NCI-H1436 treated with DMSO at 0.1 percent for 48 hours (cell line): ENCODE measurements at places on chromosomes 3 and 15.

- no peak for DNase-seq
Measured at GRCh38 chr3:69612791-69613190, 126.5 kb upstream of the MITF start.

- DNase-seq, result no peak
Measured at GRCh38 chr15:99467853-99468464, 97.8 kb upstream of the MEF2A start.

GRCh38 chr3:11116336-11117059 is 37.8 kb upstream of the HRH1 start:
- no peak for DNase-seq

GRCh38 chr3:30982416-30983075 is 88.1 kb upstream of the GADL1 start:
- DNase-seq, result no peak

DNA sequence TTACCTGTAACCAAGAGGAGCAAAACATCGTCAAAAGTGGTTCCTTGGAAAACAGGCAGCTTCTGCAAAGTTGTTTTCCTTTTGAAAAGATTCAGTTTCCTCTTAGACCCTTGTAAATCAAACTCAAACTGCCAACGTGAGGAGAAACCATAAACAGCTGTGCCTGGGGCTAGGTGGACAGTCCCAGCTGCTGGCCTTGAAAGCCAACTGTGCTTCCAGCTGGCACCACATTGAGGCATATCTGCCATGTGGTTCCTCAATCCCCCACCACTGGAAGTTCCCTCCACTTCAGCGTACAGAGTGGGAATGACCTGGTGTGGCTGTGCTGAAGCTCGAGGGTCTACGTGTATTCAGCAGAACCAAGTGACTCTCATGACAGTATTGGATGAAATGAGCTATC is 40.9 kb downstream of the HRH1 start:
- DNase-seq, result no peak

DNA sequence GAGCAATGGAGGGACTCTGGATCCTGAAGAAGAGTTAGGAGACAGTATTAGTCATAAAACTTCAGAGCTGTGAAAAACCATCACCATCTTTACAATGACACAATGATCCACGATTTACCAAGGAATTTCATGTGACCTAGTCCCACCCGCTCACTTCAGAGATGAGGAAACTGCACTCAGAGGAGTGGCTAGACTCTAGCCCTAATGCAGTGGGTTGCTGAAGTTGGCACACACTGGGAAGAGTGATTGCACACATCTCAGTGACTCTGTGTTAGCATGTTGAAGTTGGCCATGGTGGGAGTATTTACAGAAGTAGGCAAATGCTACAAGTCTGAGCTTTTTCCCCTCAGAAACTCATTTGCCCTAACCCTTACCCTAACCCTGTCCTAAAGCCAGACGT is 35.2 kb upstream of the SPATA12 start:
- no peak for DNase-seq

DNA sequence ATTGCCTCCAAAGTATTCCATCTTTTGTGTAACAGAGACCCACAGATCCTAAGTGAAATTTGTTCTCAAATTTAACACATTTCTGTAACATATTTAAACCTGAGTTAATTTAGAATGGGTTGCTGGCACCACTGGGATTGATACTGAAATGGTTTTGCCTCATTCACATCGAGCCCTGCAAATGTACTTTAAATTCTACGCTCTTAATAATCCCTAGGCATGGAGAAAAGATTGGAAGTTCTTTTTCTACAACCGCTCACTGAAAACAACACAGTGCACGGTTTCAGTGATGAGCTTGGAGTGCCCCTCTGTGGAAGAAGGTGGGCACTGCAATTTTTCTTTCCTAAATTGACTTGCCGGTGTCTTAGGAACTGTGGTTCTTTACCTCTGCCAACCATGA is 109.9 kb upstream of the ATP11B start:
- DNase-seq, result no peak

GRCh38 chr3:107574650-107575049 is 51.9 kb downstream of the BBX start:
- DNase-seq, result no peak

- no peak for DNase-seq
Measured at GRCh38 chr3:89571707-89572106, 464.3 kb downstream of the EPHA3 start.

GRCh38 chr3:132622148-132622547 is 25.1 kb downstream of the ACKR4 start:
- no peak for DNase-seq

GRCh38 chr3:59081071-59081470 is 31.2 kb upstream of the CFAP20DC start:
- DNase-seq, result no peak

DNA sequence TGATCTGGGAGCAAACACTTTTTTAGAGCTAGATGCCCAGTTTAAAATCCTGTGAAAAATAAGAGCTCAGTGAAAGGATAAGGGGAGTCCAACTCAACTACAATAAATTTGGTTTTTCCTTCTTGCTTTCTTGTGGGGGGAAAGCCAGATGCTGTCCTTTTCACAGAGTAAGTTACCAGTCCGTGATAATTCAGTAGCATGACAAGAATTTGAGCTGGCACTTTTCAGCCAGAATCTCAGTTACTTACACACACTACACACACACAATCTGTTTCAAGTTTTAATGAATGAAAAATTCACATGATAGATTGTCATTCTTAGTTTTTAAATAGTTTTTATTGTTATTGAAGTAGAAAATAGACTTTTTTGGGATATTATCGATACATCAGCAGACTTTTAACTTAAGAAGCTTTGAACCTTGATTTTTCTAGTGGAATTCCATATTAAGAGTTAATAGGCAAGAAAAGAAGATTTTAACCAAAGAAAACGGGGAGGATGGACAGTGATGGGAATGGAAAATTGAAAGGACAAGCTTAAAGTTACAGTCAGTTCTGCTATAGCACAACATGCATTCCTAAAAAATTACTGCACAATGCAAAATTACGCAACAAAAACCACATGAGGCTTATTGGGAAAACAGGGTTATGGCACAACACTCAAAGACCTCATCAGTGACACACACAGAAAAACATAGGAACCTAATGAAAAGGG is 47.0 kb downstream of the PSMD6 start:
- no peak for DNase-seq

- DNase-seq, result no peak
Measured at GRCh38 chr3:64214381-64215018, 10.8 kb downstream of the PRICKLE2 start.

DNA sequence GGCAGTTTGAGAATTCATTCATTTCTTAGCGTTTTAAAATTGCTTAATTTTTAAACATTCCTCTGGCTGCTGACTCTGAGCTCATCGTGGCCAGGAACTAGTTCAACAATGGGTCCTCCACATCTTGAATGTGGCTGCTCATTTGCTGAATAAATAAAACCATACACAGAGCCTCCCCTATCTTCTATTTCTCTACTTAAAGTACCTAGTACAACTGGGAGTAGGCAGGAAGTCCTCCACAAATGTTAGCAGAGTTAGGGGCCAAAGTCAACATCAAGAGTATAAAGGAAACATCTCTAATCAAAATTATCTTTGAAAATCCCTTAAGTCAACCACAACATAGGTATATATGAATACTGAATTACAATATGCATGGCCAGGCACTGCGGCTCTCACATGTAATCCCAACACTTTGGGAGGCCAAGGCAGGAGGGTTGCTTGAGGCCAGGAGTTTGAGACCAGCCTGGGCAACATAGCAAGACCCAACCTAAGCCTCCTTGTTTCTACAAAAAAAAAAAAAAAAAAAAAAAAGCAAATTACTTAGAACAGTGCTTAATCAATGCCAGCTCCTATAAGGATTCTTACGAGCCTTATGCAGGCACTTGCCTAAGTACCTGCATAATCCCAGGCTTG is 57.5 kb upstream of the LMOD3 start:
- no peak for DNase-seq

DNA sequence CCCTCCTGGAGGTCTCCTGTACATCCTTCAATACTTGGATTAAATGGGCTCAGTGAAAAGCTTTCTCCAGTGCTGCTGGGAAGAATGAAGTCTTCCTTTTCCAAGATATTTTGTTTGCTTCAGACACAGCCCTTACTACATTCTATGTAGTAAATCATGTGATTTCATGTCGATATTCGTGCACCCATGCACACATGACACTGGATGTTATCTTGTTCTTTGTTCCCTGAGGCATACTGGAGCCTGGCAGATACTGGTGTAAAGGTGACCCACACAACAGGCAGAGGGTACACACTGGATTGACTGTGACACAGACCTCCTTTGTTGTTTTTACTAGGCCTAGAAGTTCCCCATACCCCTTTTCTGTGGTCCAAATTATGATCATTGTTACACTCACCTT is 40.3 kb upstream of the ATP2C1 start:
- no peak for DNase-seq

- DNase-seq, result no peak
Measured at GRCh38 chr3:39088889-39089288, 18.5 kb downstream of the GORASP1 start.

GRCh38 chr3:188923671-188924070 is 248.1 kb upstream of the TPRG1 start:
- no peak for DNase-seq

DNA sequence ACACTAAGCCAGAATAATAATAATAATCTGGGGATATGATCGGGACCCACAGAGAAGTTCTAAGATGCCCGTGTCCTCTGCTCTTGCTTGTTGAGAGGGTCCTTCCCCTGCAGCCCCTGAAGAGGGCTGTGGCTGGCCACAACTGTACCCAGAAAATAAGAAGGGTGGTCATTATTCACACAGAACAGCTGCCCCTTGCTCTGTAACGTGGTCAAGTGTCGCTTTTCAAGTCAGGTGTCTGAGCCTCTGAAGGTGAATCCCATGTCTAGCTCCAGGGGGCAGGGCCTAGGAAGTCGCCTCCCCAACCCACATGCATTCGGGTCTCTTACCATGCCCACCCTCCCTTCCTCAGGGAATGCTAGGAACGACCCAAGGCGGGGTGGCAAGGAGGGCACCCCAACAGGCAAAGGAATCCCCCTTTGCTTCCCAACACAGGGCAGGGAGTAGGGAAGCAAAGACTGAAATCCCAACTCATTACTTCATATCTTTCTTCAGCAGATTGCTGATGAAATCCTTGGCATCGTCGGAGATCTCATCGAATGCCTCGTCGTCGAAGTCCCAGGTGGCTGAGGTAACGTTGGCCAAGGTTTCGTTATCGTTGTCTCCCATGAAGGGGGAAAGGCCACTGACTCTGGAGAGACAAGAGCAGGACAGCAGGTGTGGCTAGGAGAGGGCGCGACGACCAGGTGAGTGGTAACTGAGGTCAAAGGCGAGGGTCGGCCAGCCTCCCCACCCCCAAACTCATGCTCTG is 44.3 kb upstream of the HACD2 start:
- no peak for DNase-seq

- no peak for DNase-seq
Measured at GRCh38 chr15:89908226-89908625, 4.5 kb downstream of the ARPIN start.

GRCh38 chr3:8482263-8482662 is 19.4 kb upstream of the LMCD1 start:
- no peak for DNase-seq

- no peak for DNase-seq
Measured at GRCh38 chr15:84750583-84751092, 2.2 kb downstream of the ZNF592 start.

DNA sequence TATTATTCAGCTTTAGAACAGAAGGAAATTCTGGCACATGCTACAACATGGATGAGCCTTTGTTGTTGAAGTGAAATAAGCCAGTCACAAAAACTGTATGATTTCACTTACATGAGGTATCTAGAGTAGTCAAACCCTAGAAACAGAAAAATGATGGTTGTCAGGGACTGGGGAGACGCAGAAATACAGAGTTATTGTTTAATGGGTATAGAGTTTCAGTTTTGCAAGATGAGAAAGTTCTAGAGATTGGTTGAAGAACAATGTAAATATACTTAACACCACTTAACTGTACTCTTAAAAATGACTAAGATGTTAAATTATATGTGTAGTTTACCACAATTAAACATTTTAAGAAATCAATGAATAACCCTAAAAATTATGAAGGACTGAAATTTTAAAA is 15.8 kb downstream of the SPTSSB start:
- no peak for DNase-seq

DNA sequence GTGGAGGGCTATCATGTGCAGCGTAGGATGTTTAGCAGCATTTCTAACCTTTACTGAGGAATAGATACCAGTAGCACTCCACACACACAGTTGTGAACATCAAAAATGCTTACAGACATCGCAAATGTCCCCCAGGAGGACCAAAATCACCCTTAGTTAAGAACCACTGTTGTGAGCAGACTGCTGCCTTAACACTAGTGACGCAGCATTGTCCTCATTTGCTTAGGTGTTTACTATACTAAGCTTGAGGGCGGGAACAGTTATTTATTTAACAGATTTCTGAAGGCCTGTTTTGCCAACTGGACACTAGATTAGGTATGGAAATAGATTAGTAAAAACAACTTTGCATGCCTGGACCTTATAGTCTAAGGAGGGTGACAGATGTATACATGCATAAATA is 2.3 kb downstream of the PPP2R3A start:
- DNase-seq, result no peak

DNA sequence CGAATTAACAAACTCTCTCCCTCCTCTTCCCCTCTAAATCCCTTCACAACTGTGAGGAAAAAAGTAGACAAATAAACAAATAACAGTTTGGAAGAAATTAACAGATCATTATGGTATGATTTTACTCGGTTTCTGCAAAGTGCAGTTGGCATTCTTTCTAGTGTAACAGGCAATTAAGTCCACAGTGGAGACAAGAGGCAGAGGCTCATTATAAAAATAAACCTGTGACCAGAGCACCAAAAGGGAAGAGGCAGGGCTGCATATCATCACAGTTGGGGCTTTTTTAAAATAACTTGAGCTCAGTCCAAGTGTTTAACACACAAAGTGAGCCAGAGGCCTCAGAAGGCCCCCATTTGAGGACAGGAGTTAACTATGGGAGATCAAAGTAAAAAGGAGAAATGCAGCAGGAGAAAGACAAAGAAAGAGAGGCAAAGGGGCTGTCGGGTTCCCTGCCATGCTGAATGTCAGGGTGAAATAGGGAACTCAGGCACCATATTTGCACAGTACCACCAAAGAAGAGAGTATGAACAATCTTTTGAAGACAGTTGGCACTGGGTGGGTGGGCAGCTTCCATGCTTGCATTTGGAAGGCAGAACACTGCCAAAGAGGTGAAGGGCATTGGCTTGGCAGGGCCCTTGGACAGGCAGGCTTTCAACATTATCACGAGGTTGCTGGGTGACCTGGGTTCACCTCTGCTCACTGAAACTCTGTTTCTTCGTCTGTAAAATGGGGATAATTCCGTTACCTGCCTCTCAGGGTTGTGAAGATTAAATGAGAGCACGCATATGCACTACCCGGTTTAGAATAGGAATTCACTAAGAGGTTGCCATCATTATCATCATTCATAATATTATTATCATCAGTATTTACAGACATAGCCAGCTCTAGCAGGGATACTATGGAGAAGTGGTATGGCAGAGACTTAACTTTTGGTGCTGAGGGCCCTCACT is 134.5 kb downstream of the MEX3B start:
- DNase-seq, result no peak

- DNase-seq, result no peak
Measured at GRCh38 chr3:25843332-25843731, 53.4 kb downstream of the OXSM start.
